ENCODE measurements at places on chromosomes 16 and 17.

DNA sequence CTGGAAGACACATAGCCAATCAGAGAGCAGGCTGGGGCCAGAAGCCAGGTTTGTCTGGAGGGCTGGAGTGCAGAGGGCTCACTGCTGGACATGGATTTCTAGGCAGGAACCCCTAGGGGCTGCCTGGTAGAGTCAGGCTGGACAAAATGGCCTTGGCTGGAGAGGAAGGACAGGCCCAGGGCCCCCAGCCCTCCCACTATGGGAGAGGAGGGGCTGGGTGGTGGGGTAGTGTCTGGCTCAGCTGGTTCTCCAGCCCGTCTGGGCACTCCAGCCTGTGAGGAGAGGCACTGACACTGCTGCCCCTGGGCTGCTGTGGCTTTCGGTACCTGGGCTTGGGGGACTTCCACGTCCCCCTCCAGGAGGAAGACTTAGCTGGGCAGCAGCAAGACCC is 21.7 kb upstream of the DOK4 start:
- DNase-seq: no peak

DNA sequence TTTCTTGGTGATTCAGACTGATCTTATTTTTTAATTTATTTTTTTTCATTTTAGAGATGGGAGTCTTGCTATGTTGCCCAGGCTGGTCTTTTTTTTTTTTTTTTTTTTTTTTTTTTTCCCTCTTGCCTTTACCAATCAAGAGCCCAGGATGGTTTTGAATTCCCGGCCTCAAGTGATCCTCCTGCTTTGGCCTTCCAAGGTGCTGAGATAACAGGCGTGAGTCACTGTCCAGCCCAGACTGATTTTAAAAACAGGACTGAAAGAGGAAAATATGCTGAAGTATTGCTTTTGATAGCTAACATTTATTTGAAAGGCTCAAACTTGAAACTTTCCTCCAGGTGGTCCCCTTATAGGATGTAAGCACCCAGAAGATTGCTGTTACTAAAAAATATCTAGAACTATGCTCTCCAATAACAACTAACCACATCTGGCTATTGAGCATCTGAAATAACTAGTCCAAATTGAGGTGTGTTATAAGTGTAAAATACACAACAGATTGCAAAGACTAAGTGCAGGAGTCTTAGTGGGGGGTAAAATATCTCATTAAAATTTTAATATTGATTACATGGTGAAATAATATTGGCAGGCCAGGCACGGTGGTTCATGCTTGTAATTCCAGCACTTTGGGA is 15.8 kb upstream of the BRIP1 start:
- no peak for DNase-seq

- no peak for DNase-seq
These were observed 95.5 kb upstream of the DHX40 start for GRCh38 chr17:59469786-59470485.

DNA sequence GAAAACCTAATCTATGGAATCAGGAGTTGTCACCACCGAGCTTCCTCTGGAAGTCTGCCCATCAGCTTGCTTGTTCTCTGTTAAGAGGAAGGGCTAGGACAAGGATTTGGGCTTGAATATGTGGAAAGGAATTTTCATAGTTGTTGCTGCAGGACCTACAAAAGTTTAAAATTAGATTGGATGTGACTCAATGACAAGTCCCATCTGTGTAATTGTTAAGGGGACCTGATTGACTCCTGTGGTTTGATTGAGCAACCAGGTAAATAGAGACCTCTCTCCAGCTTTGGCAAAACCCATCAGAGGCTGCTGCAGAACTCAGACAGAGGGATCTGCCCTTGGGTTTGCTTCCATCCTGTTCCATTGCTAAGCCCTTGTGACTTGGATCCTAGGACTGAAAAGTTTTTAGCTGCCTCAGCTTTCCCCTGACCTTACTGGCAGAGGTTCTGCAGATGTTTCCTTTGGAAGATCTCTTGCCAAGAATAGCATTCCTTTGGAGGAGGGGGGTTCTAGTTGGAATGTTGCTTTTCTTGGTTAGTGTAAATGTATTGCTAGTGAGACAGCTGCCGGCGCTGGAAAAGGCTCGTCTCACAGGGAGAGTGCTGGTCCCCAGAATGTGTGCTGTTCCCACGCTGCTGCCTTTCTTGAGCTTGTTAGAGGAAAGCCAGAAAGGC is 50.0 kb downstream of the SF3B3 start:
- DNase-seq: no peak

DNA sequence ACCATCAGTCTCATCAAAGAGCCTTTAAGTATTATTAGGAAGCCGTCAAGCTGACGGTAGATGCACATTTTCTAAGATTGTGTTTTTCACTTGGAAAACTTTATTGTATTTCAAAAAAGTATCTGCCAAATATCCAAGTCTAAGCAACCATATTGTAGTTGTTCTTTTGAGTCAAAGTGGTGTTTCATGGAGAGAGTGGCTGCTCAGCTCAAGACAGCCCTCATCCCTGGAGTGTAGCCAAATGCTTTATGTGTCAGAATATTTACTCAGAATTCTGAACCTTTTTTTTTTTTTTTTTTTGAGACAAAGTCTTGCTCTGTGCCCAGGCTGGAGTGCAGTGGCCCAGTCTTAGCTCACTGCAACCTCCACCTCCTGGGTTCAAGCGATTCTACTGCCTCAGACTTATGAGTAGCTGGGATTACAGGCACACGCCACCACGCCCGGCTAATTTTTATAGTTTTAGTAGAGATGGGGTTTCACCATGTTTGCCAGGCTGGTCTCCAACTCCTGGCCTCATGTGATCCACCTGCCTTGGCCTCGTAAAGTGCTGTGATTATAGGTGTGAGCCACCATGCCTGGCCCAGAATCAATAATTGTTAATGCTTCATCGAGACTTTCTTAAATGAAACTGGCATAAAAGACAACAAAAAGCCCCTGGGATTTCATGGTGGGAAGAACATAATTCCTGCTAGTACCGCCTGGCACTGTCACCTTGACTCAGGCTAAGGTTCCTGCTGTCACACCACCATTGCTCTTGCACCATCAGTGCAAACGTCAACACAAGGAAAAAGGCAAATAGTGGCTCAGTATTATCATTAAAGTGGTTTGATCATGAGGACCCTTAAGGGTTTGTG is 45.5 kb downstream of the PRKCA start:
- DNase-seq: no peak

DNA sequence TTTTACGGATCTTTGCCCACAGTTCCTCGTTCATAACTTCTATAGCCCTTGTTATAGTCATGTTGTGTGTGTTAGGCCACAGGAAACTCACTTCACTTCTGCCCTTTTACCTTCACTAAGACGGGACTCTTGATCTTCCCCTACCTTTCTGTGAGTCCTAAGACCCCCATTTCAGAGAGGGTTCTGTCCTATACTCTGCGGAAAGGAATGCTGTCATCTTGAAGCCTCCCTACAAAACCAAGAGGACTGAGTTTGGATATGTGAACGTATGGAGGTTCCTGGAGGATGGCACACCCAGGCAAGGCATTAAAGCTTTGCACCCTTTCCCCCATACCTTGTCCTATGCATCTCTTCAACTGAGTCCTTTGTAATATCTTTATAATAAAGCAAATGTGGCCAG is 3.7 kb downstream of the UBB start:
- DNase-seq: no peak

GRCh38 chr16:88613-89012 is 10.6 kb downstream of the MPG start:
- no peak for DNase-seq

DNA sequence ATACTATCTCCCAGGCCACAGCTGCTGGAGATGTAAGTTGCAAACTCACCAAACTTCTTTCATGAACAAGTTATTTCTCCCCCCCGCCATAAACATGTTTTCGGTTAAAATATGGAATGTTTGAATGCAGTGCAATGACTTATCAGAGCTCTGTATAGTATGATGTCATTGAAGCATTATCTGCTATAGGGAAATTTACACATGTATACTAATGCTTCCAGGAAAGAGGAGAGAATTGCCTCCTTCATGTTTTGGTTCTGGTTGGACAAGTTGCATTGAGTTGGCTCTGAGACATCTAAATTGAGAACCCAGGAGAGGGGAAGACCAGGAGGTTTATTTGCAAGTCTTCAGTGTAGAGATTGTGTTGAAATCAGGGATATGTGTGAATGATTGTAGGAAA is 20.8 kb downstream of the UQCRC2 start:
- DNase-seq: no peak

DNA sequence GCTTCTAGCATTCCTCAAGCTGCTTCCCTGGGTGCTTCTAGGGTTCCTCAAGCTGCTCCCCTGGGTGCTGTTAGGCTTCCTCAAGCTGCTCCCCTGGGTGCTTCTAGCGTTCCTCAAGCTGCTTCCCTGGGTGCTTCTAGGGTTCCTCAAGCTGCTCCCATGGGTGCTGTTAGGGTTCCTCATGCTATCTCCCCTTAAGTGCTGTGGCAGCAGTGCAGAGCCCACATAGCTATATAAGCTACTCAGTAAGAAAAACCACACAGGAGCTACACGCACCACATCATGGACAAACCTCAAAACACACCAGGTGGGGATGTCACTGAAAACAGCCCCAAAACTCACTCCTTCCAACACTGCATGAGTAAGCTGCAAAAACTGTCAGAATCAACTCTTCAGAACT is 35.2 kb downstream of the ANKRD11 start:
- no peak for DNase-seq

- DNase-seq: no peak
These were observed 521 bp downstream of the GGA2 start for GRCh38 chr16:23509782-23510163.

DNA sequence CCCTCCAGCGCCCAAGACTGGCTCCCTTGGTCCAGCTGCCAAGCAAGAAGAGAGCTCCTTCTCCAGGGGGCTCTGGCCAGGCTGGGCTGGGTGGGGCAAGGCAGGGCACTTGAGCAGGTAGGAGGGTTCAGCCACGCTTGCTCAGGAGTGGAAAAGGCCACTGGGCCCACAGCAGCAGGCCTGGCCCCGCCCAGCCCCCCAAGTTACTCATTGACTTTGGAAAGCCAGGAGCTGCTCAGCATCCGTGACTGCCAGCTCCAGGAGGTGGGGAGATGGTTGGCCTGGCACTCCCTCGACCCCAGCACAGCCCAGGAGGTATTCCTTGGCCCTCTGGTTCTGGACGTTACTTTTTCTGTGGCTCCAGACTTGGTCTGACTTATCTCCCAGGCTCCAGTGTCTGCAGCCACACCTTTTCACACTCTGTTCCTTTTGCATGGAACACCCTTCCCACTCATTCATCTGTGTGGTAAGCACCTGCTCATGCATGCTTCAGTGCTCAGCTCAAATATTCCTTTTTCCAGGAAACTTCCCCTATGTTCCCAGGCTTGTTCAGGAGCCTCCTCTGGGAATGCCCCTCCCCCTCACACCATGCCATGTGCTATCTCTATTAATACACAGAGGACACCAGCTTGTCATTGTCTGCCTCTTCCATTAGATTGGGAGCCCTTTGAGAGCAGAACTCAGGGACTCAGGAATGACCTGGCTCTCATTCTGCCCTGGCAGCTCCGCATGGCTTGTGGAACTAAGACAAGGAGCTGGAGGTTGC is at the start of gene CDH16:
Gene CDH16, minus strand, starts transcription at position 83 of the 766 bp plus-strand sequence. CDS start 820 bp downstream, outside the sequence.
- DNase-seq: no peak

DNA sequence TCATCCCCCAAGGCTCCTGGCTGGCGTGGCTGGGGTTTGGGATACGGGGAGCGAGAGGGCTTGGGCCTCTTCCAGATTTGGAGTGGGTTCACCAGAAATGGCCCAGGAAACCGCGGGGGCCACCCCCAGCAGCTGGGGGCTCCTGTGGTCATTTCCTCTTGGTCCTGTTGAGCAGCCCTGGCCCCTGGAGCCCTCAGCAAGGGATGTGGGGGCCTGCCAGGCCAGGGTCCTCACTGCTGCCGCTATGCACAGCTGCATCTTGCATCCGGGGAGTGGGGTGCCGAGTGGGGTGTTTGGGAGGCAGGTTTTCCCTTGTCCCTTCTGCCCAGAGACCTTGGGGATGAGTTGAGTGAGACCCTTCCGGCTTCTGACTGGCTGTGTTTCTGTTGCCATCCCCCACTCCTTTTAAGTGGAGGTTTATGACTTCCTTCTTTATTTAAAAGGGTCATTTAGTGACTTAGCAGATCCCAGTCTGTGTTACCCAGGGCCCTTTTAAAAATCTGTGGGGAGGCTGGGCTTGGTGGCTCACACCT is 319.8 kb downstream of the SEC14L1 start:
- no peak for DNase-seq

DNA sequence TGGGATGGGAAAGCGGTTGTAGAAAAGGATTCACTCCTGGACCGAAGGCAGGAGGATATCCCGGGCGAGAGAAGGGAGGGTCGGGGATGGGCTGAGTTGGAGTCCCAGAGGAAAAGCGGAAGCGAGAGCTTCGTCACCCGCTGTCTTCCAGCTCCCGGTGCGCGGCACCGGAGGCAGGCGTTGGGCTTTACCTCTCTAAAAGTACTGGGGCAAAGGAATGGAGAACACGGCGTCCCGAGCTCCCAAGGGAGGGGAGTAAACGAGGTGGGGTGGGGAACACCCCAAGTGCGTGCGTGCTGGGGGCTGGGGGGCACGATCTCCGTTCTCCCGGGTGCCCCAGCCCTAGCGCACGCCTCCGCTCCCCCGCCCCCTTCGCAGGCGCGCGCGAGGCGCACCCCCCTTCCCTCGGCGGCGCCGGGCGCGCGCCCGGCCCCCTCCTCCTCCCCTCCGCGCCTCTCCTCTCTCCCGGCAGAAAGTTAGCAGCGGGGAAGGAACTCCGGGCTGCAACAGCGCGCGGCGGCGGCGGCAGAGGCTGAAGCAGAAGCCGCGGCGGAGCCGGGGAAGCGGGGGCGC is at the start of gene HS3ST4:
Gene HS3ST4, plus strand, starts transcription at position 441 of the 573 bp plus-strand sequence.
- DNase-seq: no peak

GRCh38 chr17:45111850-45112249 is 20.5 kb downstream of the PLCD3 start:
- DNase-seq: no peak

- DNase-seq: no peak
These were observed 77.2 kb downstream of the NT5M start for GRCh38 chr17:17380145-17380925.

- no peak for DNase-seq
These were observed 3.1 kb downstream of the ERI2 start for GRCh38 chr16:20803192-20803560.

GRCh38 chr17:41496803-41497484 is 7.2 kb upstream of the KRT36 start:
- DNase-seq: no peak

DNA sequence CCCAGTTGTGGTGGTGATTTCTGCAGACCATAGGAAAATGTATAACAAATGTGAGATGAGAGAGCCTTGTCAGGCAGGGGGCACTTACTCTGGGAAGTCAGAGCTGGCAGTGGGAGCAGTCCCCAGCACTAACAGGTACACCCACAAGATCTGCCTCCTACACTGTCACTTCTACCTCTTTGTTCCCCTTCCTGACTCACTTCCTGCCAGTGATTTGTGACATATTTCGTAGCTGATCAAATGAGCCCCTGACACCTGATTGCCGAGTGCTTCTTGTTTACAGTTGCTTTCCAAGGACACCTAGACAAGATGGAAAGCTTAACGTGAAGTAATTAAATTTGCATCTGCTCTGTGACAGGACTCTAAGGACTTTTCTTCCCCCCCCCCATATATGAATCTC is 40.5 kb downstream of the FTO start:
- no peak for DNase-seq

DNA sequence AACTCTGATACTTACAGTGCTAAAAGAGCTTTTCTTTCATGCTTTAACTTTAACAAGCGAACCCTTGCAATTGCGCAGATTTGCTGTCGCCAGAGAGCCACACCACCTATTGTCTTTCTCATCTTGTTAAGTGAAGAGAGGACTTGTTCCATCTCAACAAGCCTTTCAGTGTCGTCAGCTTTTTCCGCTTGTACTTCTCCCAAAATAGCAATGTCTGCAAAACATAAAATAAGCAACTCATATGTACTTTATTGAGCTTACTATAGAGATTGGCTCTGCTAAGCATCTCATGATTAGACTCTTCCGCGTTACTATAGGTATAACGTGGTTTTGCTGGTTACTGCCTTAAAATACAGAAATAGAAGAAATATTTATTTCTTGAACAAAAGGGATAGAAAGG is 51.9 kb downstream of the ABCA8 start:
- DNase-seq: no peak

All from KG1 (cell line).